T-cell (primary cell): ENCODE measurements at places on chromosomes 5 and 9. TPM values are rescaled to one million over a fixed set of nuclear protein-coding genes. Genes with fewer than 3 reads are reported as not detected.

The PCDHB8 gene
- not detected for total RNA-seq

The MTAP gene
- total RNA-seq, result 39.1 TPM

The B4GALT7 gene
- total RNA-seq, result 32.3 TPM

The MZB1 gene
- 6.5 TPM for total RNA-seq

The TMEM252 gene
- not detected for total RNA-seq

The ISL1 gene
- total RNA-seq, result not detected

The DIRAS2 gene
- total RNA-seq, result not detected

The NUTM2F gene
- total RNA-seq, result not detected

The CD180 gene
- 1.2 TPM for total RNA-seq

The KCNV2 gene
- total RNA-seq, result not detected

The FAM120AOS gene
- total RNA-seq, result 41.4 TPM

GRCh38 chr5:177419046-177419445, 7.4 kb upstream of the GRK6 start:
- no peak for DNase-seq

- no peak for DNase-seq
Observed at GRCh38 chr5:59218424-59219045, 635.7 kb downstream of the RAB3C start.

DNA sequence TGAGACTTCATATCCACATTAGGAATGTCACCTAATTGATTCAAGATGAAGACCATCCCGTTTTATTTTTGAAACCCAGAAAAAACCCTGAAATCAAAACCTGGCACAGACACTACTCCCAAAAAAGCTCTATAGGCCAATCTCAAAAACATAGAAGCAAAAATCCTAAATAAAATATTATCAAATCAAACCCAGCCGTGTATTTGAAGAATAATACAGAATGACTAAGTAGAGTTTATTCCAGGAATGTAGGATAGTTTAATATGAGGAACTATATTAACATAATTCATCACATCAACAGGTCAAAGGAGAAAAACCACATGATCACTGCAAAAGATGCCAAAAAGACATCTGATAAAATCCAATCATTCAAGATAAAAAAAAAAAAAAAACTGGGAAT, 167.1 kb downstream of the ACTL7B start:
- DNase-seq, result no peak

DNA sequence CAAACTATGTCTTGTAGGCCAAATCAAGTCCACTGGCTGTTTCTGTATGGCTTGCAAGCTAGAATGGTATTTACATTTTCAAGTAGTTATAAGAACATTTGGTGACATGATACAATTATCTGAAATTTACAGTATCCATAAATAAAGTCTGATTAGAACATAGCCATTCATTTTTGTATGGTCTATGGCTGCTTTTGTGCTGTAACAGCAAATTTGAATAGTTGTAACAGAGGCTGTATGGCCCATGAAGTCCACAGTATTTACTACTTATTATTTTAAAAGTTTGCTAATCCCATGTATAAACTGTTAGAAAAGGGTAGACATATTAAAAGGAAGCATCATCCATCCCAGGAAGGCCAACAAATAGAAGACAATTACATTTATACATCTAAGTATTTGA, 17.7 kb downstream of the DHX29 start:
- no peak for DNase-seq

GRCh38 chr5:132226516-132227234, 978 bp downstream of the P4HA2 start:
- DNase-seq, result no peak

GRCh38 chr9:108441726-108442125, 414.1 kb downstream of the ACTL7B start:
- no peak for DNase-seq

- no peak for DNase-seq
Observed at GRCh38 chr9:76680716-76681425, 83.4 kb upstream of the PCA3 start.

GRCh38 chr5:165460911-165461310, 1955.5 kb downstream of the MAT2B start:
- no peak for DNase-seq

DNA sequence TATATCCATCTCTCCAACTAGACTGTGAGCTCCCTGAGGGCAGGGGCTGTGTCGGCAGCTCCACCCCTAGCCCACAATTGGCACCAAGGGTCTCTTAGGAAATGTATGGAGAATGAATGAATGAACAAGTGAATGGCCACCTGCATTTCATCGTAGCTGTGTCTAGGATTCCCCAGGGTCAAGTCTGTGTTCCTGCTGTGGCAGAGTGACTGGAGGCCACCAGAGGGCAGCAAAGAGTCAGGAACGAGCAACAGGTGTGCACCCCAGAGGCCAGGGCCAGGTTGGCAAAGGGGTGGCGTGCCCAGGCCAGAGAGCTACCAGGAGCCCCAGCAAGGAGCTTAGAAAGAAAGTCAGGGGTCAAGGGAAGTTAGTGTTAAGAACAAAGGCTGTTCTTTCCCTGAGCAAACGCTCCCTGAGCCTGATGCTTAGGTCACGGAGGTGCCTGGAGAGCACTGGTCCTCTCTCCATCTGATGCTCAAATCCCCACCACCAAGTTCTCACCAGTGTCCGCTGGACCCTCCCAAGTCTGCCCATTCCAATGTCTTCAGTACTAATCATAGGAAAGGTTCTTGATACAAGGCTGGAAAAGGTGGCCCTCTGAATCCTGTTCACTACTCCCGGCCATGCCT, 160.7 kb downstream of the PAX5 start:
- DNase-seq, result peak; percentile 57

DNA sequence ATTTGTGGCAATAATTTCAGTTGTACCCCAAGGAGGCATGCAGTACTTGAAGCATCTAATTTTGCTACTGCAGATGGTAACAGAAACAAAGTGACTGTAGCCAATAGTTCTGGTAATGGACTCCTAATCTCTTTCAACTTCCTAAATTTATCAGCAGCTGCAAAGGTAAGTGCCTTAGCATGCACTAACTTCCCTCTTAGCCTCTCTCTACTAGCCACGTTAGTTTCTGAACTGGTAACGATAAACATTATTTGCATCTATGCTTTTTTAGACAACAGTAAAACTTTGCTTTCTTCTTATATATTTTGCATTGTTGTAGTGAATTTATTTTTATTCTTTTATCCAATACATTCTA, 6.2 kb upstream of the CKS2 start:
- DNase-seq, result no peak
